T1000 (cell line): ENCODE measurements at places on chromosomes 7 and 10.

- no peak for DNase-seq
These were observed 71.2 kb downstream of the MGMT start for GRCh38 chr10:129538236-129538635.

- no peak for DNase-seq
These were observed 5.7 kb downstream of the CUX1 start for GRCh38 chr7:101823096-101823495.

DNA sequence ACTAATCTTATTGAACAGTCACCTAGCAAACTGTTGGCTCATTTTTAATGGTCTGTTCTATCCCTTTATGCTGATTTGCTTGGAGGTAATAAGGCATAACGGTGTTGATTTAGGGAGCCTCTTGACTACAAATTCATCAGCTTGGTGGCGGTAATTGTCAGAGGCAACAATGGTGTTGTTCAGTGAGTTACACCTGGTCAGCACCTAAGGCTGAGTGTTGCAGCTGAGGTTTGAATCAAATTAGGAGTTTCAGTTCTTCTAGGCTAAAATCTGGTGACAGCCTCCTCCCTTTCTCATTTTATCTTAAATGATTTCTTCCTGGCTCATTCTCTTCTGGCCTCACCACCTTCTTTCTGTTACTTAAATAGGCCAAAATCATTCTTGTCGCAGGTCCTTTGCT is 42.3 kb upstream of the SP8 start:
- DNase-seq: no peak

DNA sequence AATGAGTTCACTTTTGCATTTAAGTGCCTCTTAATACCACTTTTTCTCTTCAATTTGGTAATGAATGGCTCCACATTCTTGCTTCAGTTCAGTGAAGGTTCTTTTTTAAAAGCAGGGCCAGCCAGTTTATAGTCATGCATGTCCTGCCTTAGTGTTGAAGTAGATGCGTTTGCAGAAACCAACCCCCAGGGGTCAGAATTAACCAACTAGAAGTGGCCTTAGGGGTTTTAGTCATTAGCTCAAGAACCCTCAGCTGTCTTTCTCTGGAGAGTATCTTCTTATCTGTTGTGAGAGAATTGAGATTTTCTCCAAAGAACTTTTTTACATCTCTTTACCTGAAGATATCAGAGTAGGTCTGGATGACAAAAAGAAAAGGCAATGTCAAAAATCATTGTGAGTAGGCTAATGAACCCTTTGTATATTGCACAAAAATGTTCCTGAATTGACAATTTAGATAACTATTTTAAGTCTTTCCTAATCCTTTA is 82.2 kb downstream of the PIK3CG start:
- peak; percentile 14 for DNase-seq

DNA sequence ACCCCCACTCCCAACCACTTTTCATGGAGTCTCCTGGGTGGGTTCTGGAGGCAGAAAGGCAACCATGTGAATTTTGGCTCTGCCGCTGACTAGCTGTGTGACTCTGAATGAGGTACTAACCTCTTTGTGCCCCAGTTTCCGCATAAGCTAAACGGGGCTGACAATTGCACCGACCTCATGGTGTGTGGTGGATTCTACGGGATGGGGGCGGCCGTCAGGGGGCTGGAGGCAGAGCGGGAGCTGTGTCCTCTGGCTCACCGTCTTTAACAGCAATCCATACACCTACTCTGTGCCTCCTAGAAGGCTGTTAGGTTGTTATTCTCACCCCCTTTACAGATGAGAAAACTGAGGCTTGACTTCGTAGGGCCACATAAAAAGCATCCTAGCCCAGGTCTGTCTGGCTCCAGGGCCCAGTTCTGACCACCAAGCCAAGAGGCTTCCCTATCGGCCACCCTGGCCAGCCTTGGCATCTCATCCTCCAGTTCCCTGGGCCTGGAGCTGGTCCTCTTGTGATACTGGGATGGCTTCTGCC is 4.3 kb upstream of the SLC29A3 start:
- no peak for DNase-seq

- DNase-seq: peak; percentile 4
These were observed 40.5 kb upstream of the SLF2 start for GRCh38 chr10:100872034-100872791.

DNA sequence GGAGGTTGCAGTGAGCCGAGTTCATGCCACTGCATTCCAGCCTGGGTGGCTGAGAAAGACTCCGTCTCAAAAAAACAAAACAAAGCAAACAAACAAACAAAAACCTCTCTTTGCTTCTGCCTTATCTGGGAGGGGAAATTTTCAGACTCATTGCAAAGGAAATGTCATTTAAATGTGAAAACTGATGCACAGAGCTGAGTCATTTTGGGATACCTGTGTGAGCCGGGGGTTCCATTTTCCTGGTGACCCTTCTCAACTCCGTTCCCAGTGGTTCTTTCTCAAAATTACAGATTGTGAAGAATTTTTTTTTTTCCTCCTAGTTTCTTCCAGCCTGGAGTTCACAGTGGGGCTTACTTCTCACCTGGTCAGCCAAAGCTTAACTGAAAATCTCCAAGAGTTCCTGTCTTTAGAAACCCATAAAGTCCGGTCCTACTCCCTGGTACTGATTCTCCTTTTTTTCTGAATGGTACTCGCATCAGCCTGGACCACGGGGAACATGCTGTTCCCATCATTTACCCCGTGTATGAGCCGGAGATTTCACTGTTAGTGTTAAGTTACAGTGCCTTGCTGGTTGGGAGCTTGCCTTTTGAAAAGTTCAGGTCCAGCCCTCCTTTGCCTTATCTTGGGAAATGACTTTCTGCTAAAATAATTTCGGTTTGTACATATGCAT is 56.9 kb downstream of the RBM20 start:
- DNase-seq: no peak

DNA sequence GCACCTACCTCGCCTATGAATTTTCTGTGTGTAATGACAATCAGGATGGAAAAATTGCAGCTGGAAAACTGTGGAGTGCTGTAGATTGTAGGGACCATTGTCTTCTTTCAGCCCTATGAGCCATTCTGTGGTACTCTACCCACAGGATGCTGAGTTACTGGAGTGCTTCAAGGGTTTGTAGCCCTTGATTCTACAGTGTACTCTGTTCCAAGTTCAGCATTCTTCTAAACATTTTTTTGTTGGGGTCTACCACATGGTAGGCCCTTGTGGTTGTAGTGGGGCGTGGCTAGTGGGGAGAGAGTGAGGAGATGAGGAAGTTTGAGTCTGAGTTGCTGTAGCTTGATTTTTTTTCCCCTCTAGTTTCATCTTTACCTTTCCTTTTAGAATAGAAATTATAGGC is 33.5 kb downstream of the REEP3 start:
- DNase-seq: peak; percentile 38

GRCh38 chr10:35335133-35336083 is 901 bp upstream of the CCNY start:
- no peak for DNase-seq

GRCh38 chr7:152366662-152367061 is 69.1 kb downstream of the KMT2C start:
- no peak for DNase-seq

DNA sequence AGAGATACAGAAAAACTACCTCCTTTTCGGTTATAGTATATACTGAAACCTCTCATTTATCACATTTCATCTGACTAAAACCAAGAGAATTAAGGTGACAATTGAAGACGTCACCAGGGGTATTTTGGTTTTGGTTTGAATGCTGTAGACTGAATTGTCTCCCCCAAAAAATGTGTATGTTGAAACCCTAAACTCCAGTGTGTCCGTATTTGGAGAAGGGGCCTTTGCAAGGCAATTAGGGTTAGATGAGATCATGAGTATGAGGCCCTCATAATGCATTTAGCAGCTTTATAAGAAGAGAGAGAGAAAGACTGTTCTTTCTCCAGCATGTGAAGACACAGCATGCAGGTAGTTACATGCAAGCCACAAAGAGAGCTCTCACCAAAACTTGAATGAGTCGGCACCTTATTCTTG is 59.5 kb downstream of the CACNA2D1 start:
- DNase-seq: no peak

DNA sequence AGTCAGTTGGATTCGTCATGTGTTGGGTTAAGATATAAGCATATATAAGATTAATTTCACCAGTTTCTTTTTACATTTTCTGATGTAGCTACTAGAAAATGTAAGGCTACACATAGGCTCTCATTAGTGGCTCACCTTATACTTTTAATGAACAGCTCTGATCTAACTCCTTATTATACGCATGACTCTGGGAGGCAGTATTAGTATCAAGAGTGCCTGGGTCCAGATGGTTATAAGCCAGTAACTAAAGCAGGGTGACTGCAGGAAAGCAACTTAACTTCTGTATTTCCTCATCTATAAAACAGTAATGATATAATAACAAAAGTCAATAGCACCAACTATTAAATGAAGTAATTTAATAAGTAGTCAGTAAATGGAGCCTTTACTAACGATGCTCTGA is 1.4 kb upstream of the ELMO1 start:
- DNase-seq: no peak

DNA sequence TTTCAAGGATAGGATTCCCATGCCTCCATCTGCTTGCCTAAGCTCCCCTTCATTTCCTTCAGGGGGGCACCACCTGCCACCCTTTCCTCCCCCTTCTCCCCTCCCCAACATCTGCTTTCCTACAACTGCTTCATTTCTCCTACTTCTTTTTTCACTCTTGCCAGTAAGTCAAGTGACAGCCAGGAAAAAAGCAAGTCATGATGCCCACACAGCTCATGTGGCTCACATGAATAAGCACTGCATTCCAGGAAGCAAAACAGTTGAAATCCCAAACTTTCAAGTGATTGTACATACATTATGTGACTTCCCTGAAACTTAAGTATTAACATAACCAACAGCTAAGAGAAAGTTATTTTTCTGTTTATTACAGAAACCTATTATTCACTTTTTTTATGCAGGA is 78.6 kb downstream of the TNS3 start:
- DNase-seq: no peak

DNA sequence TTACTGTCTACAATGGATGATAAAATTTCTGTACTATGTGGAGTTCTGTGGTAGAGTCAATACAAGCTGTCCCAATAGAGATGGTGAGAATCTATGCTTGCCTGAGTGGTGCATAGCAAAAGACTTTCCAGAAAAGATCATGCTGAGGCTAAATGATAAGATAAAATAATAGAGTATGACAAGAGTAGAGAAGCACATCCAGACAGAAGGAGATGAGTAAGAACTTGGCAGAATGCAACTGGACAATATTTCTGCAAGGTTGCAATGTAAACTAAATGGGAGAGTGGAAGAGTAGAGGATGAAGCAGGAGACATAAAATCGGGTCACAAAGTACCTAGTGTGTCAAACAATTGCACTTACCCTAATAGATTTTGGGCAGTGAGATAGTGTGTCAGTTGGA is 347.6 kb downstream of the MDFIC start:
- DNase-seq: no peak

DNA sequence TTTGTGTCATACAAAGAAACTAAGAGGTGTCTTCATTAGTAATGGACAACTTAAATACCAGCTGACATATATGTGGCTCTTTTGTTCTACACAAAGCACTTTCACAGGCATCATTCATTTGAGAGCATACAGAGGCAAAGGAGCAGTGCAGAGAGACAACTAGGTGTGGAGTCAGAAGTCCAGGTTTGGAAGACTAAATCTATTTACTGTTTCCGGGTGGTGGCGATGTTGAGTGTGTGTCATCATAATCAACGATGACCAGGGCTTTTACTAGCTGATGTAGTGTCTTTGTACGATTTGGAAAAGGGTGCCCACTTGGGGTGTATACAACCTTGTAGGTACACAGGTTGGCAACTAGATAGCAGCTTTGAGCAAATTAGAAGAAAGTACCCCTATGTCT is 195.5 kb upstream of the CCDC6 start:
- DNase-seq: no peak

DNA sequence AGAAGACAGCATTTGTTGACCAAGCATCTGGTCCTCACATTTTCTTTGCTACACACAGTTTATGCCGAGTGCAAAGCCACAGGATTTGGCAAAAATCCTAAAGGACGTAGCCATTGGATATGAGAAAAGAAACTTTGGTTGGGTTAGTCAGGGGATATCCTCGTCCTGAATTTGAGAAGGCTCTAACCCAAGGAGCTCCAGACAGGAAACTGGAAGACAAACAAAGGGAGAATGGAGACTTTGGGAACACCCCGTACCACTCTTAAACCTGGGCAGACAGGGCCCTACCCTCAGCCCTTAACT is 146.6 kb upstream of the FRMD4A start:
- no peak for DNase-seq

GRCh38 chr10:74081941-74082718 is 68.5 kb downstream of the AP3M1 start:
- no peak for DNase-seq

DNA sequence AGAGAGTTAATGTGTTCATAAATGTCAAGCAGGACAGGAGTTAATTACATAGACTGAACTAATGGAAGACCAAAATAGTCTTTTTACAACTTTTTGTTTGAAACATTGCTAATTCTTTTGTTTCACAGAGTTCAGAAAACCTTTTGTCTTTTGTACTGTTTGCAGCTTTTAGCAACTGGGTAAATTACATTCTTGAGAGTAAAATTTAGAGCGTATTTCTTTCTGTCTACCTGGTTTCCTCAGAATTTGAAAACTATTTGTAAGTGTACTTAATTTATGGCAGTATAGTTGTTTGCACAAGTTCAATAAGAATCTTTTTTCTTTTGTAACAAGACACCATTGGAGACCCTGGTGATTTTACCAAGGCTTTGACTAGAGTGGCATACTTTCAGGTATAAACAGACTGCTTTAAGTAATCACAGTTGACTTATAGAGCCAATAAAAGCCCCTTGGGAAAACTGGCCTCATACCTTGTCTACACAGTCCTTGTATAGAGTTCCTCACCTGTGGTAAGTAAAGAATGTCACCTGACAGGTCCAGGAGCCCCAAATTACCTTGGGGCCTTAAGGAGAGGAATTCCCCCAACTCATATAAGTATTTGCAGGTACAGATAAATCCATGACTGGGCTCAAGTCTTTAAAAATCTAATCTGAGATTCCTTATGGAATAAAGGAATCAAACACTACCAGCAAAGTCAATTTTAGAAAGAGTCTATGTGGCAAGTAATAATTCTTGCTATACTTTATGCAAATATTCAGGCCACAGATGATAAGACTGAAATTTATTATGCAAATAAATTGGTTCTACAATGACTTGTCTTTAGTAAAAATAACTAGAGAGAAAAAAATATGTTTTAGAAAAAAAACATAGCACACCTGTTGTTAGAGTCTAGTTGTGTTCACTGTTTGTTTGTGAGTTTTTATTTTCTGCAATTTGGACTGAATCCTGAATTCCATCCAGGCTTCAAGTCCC is 23.6 kb upstream of the CREB3L2 start:
- no peak for DNase-seq
